Stimulated activated CD4-positive, alpha-beta T cell treated with anti-CD3 and anti-CD28 coated beads, Interleukin-1b, Interleukin-23, amount 100 ng/mL, for 1 hour (primary cell): ENCODE measurements at places on chromosomes 11 and 22.

- DNase-seq: no peak
These were observed 50.1 kb downstream of the SLC35F2 start for GRCh38 chr11:107808521-107808920.

DNA sequence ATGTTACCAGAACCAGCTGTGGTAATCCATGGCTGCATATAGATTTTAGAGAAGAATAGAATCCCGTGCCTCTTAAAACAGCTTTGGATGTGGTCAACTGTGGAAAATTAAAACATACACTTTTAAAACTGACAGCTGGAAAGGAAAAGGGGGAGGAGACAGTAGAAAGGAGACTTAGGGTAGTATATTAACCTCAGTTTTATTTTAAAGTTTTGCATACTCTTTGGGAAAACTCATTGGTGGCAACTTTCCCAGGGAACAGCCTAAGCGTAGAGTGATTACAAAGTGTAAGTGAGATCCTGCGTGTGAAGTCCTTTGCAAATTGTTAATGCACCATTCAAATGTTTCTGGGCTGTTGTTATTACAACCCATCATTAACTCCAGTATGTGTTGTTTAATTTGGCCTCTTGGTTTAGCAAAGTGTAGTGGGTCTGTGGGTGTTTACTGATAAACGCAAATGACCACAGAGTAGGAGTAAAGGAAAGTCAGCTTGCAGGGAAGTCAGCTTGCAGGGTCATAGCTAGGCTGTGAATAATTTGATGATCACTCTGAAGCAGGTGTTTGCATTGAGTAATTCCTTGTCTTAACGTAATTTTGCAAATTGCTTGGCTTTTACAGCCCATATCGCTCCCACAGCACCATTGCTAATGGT, 88.0 kb upstream of the DBX1 start:
- no peak for DNase-seq

- no peak for DNase-seq
These were observed 32.8 kb downstream of the CSTPP1 start for GRCh38 chr11:46969379-46969778.

DNA sequence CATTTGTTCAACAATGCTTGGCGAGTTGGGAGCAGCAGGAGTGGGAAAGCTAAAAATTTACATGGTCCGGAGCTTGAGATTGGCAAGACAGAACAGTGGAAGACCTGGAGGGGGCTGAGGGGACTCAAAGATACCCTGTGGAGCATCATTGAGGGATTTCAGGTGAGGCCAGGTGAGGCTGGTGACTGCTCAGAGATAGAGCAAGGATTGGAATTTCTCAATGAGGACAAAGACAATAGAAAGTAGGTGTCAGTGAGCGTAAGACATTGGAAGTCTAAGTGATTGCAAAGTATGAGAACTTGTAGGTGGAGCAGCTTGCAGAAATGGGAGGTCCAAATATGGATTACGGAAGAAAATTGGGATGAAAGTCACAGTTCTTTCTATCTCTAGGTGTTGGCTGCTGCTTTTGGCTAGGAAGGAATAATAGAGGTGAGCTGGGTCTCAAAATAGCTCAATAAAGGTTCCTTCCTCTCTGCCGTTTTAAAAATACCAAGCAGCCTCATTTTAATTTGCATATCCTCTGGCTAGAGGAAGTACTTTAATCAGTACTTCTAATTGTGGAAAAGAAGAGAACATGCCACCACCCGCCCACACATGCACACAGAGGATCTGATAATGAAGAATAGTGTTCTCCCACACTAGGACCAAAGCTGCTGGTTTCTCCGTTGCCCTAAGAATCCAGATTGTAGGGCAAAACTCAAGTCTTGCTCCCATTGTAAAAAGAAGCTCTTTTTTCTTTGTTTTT, 41.8 kb upstream of the SORL1-AS1 start:
- no peak for DNase-seq

DNA sequence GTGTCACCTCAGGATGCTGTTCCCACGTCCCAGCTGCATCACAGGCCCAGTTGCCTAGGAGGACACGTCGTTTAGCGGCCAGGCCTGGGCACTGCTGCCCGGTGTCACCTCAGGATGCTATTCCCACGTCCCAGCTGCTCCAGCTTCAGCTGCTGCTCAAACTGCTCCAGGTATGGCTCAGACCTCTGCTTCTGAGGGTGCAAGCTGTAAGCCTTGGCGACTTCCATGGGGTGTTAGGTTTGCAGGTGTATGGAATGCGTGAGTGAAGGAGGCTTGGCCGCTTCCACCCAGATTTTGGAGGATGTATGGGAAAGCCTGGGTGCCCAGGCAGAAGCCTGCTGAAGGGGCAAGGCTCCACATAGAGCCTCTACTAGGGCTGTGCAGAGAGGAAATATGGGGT, 205.3 kb upstream of the B3GAT1 start:
- DNase-seq: no peak

- no peak for DNase-seq
These were observed 5.6 kb upstream of the ANKRD13D start for GRCh38 chr11:67283481-67283963.

GRCh38 chr11:114236829-114237228, 59.4 kb upstream of the NNMT start:
- DNase-seq: no peak

- no peak for DNase-seq
These were observed 67.8 kb upstream of the ARHGAP32 start for GRCh38 chr11:129259931-129260348.

DNA sequence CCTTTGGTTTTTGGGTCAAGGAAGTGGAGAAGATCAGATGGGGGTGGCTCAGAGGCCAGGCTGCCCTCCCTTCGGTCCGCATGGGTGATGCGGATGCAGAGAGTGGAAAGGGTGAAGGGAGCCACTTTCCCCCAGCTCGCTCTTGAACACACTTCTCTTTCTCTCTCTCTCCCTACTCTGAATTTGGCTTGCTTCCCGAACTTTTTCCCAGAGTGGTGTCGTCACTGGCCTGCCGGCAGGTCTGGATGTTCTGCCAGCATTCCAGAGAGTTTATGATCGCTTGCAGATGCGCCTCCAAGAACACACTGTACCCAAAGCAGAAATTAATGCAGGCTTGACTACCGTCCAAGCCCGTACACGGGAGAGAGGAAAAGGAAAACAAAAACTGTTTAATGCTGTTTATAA, 103.2 kb downstream of the ZBTB16 start:
- no peak for DNase-seq

- DNase-seq: no peak
These were observed 10.5 kb upstream of the FUT4 start for GRCh38 chr11:94533206-94533605.

GRCh38 chr11:69260622-69261021, 33.3 kb upstream of the MYEOV start:
- DNase-seq: no peak

DNA sequence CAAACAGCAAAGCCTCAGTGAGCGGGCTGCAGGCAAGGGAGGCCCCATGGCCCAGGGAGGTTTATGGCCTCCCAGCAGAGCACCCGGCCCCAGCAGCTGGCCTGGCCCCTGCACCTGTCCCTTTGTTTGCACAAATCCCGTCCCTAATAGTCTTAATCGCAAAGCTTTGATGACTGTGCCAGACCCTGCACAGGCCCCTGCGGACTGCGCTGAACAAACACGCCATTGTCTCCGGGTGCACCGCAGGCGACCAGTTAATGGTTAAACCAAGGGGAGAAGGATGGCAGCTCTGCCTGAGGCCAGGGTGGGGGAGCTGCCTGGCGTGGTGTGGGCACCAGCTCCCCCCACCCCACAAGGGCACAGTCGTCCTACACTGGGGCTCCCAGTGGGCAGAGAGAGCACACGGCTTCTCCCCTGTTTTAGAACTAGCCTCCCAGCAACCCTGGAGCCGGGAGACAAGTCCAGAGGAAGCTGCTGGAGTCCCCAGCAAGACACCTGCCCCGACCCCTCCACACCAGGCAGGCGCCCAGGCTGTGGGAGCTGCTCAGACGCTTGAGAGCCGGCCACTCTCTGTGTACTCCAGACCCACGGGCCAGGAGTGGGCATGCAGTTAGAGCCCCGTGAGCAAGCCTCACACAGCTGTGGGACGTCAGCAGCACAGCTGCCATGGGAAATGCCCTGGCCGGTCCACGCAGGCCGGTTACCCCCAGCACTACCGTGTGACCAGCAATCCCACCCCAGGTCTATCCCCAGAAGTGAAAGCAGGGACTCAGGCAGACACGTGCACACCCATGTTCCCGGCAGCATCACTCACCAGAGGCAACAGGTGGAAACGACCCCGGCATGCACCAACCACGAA, 39.7 kb upstream of the TH start:
- no peak for DNase-seq

- no peak for DNase-seq
These were observed 1408.4 kb upstream of the TENM4 start for GRCh38 chr11:80849253-80849652.

- DNase-seq: no peak
These were observed 70.8 kb downstream of the MED15 start for GRCh38 chr22:20578192-20578591.

GRCh38 chr22:30459181-30460052, 12.4 kb downstream of the SEC14L3 start:
- no peak for DNase-seq
